Anterior cingulate cortex (tissue), 58 donors: ENCODE measurements at places on chromosomes 6 and 20.

DNA sequence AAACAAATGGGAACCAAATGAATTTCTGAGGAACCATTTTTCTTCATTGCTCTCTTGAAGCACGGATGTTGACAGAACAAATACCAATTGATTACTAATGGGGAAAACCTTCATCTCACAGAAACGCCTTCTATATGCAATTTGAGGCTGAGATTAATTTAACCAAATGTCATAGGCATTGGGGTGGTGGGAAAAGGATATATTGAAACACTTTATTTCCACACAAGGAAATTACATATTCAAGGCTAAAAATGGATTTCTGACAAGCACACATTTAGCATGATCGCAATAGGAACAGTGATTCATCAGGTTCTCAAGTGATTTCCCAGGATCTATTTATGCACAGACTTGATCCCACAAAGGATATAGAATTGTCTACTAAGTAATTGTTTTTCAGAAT, 88.9 kb downstream of the COL12A1 start:
- no peak for DNase-seq

- DNase-seq, result no peak
Measured at GRCh38 chr6:129875610-129876520, 14.8 kb upstream of the TMEM244 start.

DNA sequence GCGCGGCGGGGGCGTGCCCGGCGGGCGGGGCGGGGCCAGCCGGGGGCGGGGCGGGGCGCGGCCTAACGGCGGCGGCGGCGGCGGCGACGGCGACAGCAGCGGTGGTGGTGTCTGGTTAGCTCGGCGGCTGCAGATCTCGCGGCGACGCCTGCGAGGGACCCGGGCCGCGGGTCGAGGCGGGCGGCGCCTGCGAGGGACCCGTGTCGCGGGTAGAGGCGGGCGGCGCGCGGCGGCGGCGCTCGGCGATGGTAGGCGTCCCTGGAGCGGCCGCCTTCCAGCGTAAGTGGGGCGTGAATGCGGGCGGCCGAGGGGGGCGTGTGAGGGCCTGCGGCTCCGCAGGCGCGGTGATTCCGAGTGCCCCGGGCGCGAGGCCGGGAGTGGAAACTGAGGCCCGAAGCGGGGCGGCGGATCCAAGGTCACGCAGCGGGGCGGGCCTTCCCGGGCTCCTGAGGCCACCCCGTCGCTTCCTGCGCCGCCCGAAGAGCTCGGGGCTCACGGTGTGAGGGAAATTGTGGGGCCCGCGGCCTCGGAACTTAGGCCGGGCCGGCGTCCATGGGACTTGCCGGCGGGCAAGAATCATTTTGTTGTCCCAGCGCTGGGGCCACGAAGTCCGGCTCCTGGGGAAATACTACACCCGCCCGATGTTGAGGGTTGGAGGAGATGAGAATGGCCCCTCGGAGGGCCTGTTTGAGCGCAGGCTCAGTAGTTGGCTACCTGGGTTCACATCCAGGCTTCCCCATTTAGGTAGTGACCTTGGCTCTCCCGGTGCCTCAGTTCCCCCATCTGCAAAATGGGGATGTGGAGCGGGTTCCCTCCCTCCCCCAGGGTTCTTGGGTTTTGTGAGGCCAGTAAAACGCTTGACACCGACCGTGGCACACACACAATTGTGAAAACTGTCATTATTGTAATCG, at the start of gene CBFA2T2:
Gene CBFA2T2, plus strand, starts transcription at position 74 of the 911 bp plus-strand sequence. Its CDS starts 172 bp downstream, at position 246.
- DNase-seq, result no peak

DNA sequence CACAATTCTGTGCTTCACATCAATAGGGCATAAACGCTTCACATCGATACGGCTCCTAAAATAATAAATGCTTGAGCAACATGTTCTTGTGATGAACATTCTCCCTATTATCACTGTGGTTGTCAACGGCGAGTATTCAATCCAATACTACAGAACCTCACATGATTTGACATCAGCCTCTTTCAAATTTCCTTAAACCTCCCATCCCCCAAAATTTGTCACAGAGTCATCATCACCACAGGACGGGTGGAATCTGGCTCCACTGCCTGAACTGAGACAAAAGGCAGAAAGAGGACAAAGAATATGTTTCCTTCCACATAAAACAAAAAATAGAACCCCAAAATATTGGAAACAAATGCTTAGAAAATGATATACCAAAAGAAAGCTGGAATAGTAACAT, 7.3 kb downstream of the THEMIS start:
- no peak for DNase-seq

GRCh38 chr20:54622333-54623295, 147.2 kb downstream of the DOK5 start:
- DNase-seq, result no peak

GRCh38 chr6:104689551-104690205, 170.0 kb downstream of the HACE1 start:
- no peak for DNase-seq

- DNase-seq, result no peak
Measured at GRCh38 chr20:33584976-33585375, 77.2 kb upstream of the C20orf144 start.

DNA sequence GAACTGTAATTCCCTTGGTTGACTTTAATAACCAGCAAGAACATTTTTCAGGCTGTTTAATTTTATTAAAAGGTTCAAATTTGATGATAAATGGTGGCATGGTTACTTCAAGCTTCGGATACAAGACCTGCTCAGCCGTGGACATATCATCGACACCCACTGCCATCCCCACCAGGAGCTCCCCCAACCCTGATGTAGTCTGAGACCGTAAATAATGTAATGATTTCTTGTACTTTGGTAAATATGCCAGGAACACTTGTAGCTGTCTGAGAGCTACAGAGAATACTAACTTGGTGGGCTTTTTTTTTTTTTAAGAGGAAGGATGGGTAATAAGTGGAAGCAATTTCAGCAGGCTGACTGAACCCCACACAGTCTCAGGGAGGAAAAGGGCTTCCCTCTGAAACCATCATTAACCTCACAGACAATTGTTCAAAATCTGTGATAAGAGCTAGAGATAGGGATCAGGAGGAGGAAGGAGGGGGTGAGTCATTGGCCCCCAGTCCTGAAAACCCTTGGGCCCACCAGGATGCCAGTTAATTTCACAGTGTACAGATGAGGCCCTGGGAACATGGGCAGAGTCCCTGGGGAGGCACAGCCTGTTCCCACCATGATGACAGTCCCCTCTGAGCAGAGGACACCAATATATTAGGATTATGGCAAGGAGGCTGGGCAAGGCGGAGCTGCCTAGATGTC, 56.0 kb downstream of the APCDD1L start:
- DNase-seq, result no peak
